Thymus (tissue), 14 donors: ENCODE measurements at places on chromosomes 7 and 10.

GRCh38 chr10:70579234-70580002 lies 23.1 kb downstream of the PRF1 start:
- DNase-seq: no peak

- DNase-seq: no peak
Observed at GRCh38 chr7:149719050-149719899, 54.1 kb downstream of the ZNF467 start.

DNA sequence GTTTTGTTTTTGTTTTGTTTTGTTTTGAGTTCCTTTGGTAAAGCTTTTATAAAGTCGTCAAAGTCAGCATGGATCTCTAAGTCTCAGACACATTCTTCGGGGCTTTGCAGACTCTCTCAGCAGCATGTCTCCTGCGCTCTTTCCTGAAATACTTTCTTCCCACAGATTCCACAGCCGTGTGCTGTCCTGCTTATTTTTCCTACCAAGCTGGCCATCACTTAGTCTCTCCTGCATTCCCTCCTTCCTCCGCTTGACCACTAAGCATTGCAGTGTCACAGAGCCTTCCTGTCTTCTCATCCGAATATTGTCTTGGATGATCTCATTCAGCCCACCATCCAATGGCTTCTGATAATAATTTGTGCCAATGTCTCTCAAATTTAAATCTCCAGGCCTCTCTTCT lies 434.3 kb upstream of the C7orf33 start:
- no peak for DNase-seq

DNA sequence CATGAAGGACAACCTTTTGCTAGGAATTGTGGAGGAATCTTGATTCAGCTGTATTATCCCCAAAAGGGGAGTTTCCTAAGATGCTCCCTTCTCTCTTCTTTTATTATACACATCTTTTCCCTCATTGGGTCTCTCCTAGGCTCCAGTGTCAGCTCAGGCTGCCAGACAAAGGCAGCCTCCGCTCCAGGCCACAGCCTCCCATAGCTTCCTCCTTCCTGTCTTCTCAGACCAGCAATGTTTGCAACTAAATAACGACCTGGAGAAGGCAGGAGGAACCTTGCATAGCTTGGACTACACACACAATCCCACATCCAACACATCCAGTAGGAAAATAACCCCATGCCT lies 12.3 kb downstream of the SFXN3 start:
- no peak for DNase-seq

DNA sequence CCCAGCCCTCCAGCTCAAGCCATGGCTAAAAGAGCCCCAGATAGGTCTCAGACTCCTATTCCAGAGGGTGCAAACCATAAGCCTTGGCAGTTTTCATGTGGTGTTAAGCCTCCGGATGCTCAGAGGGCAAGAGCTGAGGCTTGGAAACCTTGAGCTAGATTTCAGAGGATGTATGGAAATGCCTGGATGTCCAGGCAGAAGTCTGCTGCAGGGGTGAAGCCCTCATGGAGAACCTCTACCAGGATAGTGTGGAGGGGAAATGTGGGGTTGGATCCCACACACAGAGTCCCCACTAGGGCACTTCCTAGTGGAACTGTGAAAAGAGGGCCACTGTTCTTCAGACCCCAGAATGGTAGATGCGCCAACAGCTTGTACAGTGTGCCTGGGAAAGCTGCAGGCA lies 13.2 kb upstream of the HPSE2 start:
- no peak for DNase-seq
